ENCODE measurements at places on chromosomes 2 and 18. TPM values are rescaled to one million over a fixed set of nuclear protein-coding genes. Genes with fewer than 3 reads are reported as not detected.
A peak's percentile ranks its signal among the peaks of the same experiment; 100 is the strongest.

- no peak for DNase-seq
Measured at GRCh38 chr2:119734047-119734446, 25.7 kb upstream of the PTPN4 start.

GRCh38 chr18:2545155-2545554 lies 26.1 kb downstream of the METTL4 start:
- DNase-seq = no peak

DNA sequence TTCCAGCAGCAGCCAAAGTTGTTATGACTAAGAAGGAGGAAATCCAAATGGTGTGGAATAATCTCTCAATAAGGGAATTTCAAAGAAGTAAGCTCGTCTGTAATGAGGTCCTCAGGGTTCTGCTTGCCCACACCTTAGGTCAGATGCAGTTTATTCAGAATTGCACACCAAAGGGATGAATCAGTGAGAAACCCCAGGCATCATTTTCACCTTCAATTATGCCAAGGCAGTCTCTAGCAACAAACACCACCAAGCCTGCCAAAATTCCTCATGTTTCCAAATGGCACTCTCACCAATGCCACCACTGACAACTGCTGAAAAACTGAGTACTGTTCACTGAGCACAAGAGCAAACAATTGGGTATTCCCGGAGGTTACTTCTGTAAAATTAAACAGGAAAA lies 43.6 kb downstream of the KCNG3 start:
- no peak for DNase-seq

The B3GNT7 gene
- total RNA-seq = 7.4 TPM

The NMUR1 gene
- not detected for total RNA-seq

The ALLC gene
- not detected for total RNA-seq

The LOXHD1 gene
- not detected for total RNA-seq

GRCh38 chr18:34864836-34865497 lies 154.9 kb downstream of the DTNA start:
- DNase-seq = no peak

- DNase-seq = no peak
Measured at GRCh38 chr2:1930376-1930775, 186.1 kb upstream of the PXDN start.

DNA sequence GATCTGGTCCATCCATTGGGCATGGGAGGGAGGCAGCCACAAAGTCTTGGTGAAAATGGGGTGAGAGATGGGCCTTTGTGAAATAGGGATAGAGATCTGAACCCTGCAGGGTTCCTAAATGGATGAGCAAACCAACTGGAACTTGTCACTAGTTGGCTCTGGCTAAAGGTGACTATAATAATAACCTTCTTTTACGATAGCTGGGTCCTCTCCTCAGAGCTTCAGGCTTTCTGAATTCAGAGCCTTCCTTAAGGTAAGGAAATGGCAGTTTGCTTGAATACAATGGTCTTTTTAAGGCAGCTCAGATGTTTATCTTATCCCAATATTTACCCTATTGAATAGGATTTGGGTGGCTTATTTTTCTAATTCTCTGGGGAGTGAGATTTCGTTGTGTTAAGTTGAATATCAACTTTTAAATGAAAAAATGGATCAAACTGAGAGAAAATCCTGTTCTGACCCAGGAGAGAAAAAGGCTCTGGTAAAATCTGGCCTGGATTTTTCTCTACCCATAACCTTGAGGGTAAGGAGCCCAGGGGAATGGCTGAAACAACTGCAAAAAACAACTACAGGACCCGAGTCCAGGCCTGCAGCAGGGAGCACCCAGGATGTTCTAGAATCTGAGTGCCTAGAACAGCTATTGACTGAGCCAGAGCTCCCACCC lies 61.1 kb upstream of the CXCR4 start:
- no peak for DNase-seq

GRCh38 chr2:204331180-204331579 lies 214.1 kb upstream of the PARD3B start:
- no peak for DNase-seq

The SPATA3 gene
- total RNA-seq = not detected

The ALKAL2 gene
- not detected for total RNA-seq

DNA sequence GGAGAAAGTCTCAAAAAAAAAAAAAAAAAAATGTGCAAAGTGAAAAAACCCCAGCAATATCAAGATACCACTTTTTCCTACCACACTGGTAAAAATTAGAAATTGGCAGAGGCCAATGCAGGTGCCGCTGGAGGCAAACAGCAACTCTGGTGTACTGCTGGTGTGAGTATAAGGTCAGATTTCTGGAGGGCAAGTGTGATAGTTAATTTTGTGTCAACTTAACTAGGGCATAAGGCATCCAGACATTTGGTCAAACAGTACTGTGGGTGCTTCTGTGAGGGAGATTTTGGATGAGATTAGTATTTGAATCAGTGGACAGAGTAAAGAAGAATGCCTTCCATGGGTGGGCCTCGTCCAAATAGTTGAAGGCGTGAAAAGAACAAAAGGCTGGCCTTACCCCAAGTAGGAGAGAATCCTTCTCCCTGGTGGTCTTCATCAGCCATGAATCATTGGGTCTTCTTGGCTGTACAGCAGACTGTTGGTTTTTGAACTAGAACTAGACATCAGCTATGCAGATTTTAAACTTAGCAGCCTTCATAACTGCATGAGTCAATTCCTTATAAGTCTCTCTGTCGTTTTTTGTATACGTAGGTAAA lies 52.8 kb upstream of the FHL2 start:
- no peak for DNase-seq

The IL1R2 gene
- total RNA-seq = not detected

GRCh38 chr18:50372743-50373142 lies 2.1 kb upstream of the SKA1 start:
- DNase-seq = peak; percentile 26

GRCh38 chr2:89000235-89000634 lies 308.8 kb downstream of the RPIA start:
- no peak for DNase-seq

GRCh38 chr18:45137087-45137419 lies 456.4 kb downstream of the SETBP1 start:
- no peak for DNase-seq

DNA sequence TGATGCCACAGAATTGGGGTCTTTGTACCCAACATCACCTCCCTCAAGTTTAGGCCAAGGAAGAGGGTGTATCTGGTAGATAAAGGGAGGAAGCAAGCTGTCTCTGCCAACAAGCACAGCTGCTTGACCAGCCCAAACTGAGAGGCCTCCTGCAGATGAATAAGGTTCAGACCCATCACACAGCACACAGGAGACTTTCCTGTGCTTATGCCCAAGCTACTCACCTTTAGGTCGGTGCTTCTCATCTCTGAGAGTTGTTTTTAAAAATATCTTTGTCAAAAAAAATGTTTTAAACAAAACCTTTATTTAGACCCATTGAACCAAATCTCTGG lies 24.7 kb upstream of the SP3 start:
- peak; percentile 74 for DNase-seq

- DNase-seq = no peak
Measured at GRCh38 chr2:6412533-6413091, 453.1 kb downstream of the CMPK2 start.

DNA sequence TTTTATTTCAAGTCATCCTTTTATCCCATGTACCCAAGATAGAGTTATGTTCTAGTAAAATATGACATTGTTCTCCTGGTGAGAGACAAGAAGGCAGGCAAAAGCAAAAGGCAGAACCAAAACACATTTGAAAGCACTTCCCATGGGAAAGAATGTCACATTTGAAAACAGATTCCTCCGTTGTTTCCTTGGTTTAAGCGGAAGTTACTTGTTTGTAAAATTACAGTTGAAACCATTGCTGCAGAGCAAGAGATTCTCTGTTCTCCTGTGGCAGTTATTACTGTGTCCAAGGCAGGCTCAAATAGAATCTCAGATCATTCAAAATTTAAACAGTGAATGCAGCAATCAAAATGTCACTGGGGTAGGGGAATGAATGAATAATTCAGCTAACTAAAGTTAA lies 149.6 kb downstream of the MTCL1 start:
- no peak for DNase-seq

The RIT2 gene
- total RNA-seq = not detected

DNA sequence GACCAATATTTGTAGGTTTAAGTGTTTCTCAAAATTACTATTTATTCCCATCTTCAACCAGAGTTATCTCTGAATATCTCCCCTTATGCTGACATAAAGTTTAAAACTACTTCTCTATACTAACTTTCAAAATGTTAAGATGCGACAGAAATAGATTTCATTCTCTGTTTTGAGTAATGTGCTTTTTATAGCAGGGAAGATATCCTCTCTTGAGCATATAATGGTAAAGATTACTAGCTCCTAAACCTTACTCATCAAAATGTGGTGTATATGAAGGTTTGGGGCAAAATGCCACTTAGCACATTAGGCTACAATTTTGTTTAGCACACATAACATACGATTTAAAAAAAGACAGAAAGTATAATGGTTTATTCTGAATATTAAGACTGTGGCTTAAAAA lies 54.4 kb downstream of the CWC22 start:
- DNase-seq = no peak

DNA sequence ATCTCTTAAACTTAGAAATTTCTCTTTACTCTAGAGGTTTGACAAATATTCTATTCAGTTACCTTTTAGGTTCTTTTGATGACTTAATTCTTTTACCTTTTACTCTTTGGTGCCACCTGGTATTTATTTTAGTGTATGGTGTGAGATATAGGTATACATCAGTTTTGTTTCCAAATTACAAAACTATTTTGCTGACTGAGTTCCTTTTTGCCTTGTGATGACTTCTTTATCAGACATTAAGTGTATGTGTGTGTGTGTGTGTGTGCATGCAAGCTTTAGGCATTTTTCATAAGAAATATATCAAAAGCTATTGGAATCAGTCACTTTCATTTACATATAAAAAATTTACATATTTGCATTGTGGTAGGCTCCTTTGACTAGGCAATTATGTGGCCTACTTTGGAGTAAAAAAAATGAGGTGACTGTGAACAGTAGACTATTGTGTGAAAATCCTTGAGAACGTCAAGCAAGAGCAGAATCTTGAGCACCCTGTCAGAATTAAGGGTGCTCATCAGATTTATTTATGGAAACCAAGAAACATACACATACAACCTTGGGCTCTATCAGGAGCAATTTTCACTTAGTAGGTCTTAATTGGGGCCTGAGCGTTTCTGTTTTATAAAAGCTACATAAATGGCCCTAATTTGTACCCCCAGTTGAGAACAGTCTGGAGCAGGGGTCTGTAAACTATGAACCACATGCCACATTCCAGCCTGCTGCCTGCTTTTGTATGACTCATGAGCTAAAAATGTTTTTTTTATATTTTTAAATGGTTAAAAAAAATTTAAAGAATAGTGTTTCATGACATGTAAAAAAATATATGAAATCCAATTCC lies 415.9 kb downstream of the SLC4A3 start:
- no peak for DNase-seq

GRCh38 chr2:15363142-15363541 lies 198.0 kb downstream of the NBAS start:
- DNase-seq = no peak

DNA sequence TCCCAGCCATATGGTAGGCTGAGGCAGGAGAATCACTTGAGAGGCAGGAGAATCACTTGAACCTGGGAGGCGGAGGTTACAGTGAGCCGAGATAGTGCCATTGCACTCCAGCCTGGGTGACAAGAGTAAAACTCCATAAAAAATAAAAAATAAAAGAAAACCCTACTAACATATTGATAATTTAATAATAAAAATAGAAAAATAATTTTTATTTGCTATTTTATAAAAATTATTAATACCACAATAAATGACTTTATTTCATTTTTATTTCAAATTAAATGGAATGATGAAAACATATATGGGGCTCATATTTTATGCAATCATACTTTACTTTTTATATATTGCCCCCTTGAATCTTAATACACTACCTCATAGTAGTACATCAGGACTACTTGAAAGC lies 20.4 kb downstream of the TMEM182 start:
- DNase-seq = no peak

- no peak for DNase-seq
Measured at GRCh38 chr18:45997700-45998151, 30.6 kb upstream of the EPG5 start.

GRCh38 chr2:63053889-63054602 lies 3.4 kb downstream of the OTX1 start:
- DNase-seq = peak; percentile 8

- no peak for DNase-seq
Measured at GRCh38 chr2:86634352-86634751, 10.7 kb upstream of the RNF103 start.

GRCh38 chr2:106284255-106284654 lies 90.2 kb upstream of the UXS1 start:
- no peak for DNase-seq

DNA sequence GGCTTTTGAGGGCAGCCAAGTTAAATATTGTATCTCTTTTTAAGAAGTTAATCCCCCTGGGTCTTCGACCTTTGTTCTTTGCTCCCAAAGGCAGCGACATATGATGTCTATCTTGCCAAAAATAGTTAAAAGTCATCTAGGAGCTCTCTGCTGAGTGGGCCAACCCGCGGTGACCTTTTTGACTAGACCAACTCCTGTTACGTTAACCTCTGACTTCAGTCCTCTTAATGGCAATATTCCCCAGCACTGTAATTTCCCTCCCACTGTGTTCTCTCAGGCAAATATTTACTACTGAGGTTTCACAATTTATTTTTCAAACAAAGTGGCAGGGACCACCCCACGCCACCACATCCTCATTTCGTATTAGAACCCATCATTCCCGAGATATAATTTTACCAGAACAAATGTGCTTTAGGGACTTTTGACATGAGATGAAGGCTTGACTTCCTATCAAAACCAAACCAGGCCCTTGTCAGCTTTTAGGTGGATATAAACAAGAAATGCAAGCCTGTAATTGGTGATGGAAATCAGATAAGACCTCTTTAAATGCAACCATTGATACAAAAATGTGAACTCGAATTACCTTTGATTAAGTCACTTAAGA lies 764.7 kb downstream of the SATB2 start:
- no peak for DNase-seq

The PLCL1 gene
- not detected for total RNA-seq

DNA sequence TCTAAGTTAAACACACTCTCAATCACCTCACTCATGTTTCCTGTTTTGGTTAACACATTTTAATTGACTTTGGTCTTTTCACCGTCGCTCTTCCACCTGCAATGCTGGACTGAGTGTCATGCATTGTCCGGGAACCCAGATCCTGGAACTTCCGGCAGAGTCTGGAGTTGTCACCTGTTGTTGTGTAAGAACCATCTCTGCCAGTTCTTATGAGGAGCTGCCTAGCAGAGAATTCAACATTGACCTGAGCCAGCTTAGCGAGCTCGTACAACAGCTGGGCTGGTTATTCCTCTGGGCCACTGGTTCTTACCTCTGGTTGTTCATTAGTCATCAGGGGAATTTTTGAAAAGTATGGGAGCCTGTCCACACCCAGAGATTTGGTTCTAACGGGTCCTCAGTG lies 75.7 kb downstream of the BCL2L11 start:
- DNase-seq = no peak
